ENCODE measurements at places on chromosomes 4 and X.

GRCh38 chrX:13265549-13266132 is 54.2 kb downstream of the ATXN3L start:
- no peak for DNase-seq

DNA sequence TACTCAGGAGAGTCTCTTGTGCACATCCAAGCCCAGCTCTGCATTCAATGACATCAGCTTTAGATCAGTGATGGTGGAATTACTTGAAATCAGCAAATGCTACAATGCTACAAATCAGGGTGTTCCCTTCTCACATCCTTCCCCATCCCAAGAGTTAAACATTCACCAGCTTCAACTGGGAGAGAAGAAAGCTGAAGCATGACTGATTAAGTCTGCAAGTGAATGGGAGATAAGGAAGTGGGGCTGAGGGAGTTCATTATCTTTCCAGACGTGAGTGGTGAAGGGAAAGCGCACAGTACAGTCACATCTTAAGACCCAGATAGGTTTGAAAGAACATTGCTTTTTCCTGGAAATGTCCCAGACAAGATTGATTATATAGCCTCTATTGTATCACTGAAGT is 26.2 kb upstream of the MAP9 start:
- DNase-seq = no peak

DNA sequence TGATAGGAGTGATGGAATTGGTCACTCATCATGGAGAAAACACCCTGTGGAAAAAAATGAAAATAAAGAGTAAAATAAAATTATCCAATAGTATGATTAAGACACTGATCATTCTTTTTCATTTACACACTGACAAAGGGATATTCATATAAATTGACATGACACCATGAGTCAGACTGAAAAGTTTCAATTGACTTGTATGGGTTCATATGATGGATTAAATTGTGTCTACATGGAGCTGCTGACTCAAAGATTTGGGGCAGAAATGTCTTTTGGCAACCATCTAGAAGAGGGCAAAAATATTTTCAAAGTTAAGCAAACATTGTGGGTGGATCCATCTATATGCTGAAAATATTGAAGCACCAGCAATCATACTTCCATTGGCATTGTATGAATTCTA is 153.4 kb upstream of the PPP3CA start:
- no peak for DNase-seq

DNA sequence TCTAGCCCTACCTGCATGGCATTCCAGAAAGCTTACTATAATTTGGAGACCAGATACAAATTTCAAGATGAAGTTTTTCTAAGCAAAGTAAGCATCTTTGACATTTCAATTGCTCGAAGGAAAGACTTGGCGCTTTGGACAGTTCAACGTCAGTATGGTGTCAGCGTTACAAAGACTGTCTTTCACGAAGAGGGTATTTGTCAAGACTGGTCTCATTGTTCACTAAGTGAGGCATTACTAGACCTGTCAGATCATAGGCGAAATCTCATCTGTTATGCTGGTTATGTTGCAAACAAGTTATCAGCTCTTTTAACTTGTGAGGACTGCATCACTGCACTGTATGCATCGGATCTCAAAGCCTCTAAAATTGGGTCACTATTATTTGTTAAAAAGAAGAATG is 17.6 kb downstream of the THAP9 start:
- no peak for DNase-seq

DNA sequence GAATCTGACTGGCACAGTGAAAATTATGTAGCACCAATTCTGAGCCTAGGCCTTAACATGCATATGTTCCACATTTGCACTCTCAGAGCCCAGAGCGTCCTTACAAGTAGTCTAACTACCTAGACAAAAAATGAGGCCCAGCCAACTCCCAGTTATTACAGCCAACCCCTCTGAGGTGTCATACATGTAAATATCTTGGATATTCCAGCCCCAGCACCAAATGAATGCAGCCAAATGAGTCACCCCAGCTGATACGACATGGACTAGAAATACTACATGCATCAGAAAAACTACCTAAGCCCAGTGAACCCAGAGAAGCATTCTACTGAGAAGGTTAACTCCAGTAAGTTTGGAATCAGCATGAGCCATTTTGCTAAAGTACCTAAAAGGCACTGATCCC is 145.1 kb downstream of the STPG2 start:
- DNase-seq = no peak

- DNase-seq = no peak
Observed at GRCh38 chr4:10521424-10521823, 64.2 kb upstream of the ZNF518B start.

GRCh38 chr4:32686123-32686522 is 1966.0 kb downstream of the PCDH7 start:
- DNase-seq = no peak

GRCh38 chrX:43978226-43978625 is 5.0 kb upstream of the NDP start:
- DNase-seq = no peak

DNA sequence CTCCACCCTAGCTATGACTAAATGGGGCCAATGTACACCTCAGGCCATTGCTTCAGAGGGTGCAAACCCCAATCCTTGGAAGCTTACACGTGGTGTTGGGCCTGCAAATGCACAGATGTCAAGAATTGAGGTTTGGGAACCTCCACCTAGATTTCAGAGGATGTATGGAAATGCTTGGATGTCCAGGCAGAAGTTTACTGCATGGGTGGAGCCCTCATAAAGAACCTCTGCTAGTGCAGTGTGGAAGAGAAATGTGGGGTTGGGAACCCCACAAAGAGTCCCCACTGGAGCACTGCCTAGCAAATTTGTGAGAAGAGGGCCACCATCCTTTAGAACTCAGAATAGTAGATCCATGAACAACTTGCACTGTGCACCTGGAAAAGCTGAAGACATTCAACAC is 284.1 kb downstream of the ANTXR2 start:
- DNase-seq = no peak

GRCh38 chr4:3292571-3293400 is at the start of gene RGS12:
Gene RGS12, plus strand, starts transcription at chr4:3293021. Its CDS starts 23,150 bp downstream, at chr4:3316171.
- DNase-seq = peak; percentile 51

- DNase-seq = no peak
Observed at GRCh38 chr4:53461244-53461643, 83.8 kb downstream of the FIP1L1 start.

GRCh38 chrX:9707306-9708033 is 58.2 kb downstream of the GPR143 start:
- DNase-seq = no peak

DNA sequence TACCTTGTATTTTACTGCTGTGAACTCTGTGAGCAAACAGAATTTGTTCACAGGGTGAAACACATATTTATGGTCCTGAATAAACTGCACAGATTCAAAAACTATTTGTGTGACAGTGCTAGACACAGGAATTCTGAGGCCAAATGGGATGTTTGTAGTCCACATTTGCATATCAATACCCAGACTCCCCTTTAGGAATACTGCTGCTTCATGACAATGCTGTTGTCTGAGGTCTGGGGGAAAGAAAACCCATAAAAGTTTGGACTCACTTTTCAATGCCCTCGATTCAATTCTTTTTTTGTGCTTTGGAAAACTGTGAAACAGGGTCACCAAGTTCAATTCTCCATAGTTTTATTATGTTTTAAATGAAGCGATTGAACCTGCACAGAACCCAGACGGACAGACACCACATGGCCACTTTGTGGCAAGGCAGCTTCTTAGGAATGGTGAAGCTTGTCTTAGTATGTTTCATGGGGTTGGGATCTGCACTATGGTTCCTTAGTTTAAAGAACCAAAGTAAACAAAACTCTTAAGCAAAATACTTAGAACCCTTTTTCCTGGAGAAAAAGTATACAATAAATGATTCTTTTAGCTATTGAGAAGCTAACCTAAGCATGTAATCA is 92.3 kb upstream of the MAD2L1 start:
- no peak for DNase-seq

- no peak for DNase-seq
Observed at GRCh38 chr4:120692964-120693363, 229.6 kb downstream of the PRDM5 start.

- peak; percentile 52 for DNase-seq
Observed at GRCh38 chr4:82044141-82044993, 329.4 kb downstream of the HNRNPD start.

DNA sequence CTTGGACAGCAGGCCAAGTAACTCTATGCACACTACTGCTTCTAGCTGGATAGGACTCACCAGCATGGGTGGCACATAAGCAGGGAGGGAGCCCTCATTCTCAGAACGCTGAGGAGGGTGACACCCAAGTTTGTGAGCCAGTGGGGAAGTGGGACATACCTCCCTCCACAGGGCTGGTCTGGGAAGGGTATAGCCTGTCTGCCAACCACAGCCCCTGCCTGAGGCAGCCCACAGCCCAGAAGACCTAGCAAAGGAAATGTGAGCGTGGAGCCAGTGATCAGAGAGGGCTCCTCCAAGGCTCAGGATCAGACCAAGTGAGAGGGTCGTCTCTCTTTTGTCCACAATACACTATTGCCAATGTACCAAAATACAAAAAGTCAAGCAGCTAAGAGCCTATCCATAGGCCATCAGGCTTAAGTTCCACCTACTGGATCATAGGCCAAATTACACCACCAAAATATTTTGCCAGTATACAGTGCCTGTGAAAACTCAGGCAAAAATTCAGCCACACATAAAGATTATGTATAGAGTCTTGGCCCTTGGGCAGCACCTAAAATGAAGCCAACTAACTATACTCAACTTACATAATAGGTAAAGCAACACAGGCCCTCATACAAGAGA is 1203.1 kb downstream of the PCDH18 start:
- no peak for DNase-seq

GRCh38 chr4:5891563-5892322 is 1.1 kb downstream of the CRMP1 start:
- DNase-seq = no peak

GRCh38 chrX:109535578-109535977 is 1.1 kb upstream of the NXT2 start:
- no peak for DNase-seq

DNA sequence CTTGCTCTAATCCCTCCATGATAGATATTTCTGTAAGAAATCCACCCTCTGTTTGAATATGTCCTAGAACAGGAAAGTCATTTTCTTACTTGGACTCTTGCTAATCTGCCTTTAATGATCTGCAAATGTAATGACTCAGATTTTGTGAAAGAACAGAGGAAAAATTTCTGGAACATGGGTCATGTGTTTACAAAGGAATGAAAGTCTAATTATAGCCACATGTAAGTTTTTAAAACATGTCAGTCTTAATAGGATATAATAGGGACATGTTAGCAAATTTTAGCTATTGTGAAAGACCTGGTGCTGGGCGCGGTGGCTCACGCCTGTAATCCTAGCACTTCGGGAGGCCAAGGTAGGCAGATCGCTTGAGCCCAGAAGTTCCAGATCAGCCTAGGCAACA is 47.6 kb downstream of the GRK4 start:
- no peak for DNase-seq

GRCh38 chrX:129000797-129001196 is 522.5 kb downstream of the SMARCA1 start:
- no peak for DNase-seq

DNA sequence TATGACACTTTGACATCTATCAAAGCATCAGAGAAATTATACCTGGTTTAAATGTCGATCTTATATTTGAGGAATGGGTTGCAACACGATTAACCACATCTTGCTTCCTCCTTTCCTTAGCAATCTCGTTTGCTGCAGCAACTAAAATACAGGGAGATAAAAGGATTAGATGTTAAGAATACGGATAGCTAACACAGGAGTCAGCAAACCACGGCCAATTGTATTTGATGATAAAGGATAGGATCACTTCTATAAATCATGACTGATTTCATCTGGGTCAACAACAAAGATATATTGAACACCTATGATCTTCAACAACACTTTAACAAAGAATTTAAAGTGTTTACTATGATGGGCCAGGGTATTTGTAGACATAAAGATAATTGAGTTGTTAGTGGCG is 5.0 kb downstream of the MAP7D3 start:
- DNase-seq = no peak

DNA sequence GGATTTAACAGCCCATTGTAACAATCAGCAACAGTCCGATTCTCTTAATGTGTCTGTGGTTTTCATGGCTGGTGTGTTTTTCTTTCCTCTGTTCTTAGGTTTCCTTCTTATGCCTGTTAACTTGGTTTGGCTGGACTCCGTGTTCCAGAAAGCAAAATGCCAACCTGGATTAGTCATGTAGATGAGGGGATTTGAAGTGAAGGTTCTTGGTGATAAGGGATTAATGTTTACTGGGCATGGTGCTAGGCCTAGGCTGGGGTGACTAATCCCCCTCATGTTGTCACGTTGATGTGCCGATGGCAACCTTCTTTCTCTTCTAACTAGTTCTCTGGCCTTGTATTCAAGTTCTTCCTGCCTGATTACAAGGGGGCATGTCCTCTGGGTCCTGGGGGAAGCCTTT is 85.9 kb downstream of the REPS2 start:
- DNase-seq = no peak

DNA sequence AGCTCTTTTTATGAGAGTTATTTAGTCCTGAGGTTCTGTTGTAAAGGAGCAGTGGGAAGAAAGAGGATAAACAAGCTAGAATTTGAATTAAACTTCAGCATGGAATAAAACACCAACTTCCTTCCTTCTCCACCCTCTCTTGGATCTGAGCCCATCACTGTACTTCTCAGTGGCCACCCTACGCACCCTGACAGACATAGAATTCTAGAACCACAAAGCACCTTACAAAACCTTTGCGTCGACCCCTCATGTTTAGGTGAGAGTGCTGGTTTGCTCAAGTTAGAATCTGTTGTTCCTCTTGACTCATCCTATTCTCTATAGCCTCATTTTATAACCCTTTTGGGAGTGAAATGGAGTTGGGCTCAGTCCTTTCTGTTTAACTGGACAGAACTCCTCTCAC is 84.6 kb upstream of the RPL34 start:
- no peak for DNase-seq

- DNase-seq = no peak
Observed at GRCh38 chr4:112199041-112199440, 32.5 kb upstream of the AP1AR start.

DNA sequence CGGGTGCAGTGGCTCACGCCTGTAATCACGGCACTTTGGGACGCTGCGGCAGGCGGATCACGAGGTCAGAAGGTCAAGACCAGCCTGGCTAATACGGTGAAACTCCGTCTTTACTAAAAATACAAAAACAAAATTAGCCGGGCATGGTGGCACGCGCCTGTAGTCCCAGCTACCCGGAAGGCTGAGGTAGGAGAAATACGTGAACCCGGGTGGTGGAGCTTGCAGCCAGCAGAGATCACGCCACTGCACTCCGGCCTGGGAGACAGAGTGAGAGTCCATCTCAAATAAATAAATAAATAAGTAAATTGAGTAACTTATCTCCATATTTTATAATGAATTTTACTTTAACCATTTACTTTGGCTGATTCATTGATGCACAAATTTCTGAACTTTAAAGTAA is 1913.3 kb downstream of the PCDH7 start:
- no peak for DNase-seq
